Amygdala (tissue), 56 donors: ENCODE measurements at places on chromosomes 11 and 22.

GRCh38 chr11:106642331-106642730 is 375.9 kb downstream of the GUCY1A2 start:
- DNase-seq, result no peak

DNA sequence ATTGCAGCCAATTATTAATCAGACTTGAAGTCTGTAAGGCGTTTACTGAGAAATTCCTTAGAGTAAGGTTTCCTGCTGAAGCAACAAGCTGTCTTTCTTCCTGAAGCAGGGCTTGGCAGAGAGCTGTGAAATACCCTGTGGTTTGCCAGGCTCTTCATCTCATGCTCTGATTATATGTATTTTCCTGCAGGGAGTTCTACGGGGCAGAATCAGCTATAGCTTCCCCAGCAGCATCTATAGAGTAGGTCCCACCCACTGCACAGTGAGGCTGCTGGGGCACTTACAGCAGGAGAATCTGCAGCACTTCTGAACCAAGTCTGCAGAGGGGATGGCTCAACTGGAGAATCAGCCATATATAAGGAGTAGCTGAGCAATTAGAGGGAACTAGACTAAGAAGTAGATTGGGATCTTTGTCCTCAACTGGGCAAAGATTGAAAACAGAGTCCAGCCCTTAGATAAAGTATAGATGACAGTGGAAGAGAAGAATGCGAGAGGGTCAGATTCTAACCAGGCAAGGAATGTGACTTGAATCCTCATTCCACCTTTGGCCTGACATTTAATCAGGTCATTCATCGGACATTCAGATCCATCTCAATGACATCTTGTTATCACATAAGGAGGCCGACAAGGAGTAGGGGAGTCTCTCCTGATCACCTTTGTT is 37.6 kb downstream of the CNTF start:
- DNase-seq, result no peak

GRCh38 chr11:113474362-113475159 is 637 bp downstream of the DRD2 start:
- no peak for DNase-seq

DNA sequence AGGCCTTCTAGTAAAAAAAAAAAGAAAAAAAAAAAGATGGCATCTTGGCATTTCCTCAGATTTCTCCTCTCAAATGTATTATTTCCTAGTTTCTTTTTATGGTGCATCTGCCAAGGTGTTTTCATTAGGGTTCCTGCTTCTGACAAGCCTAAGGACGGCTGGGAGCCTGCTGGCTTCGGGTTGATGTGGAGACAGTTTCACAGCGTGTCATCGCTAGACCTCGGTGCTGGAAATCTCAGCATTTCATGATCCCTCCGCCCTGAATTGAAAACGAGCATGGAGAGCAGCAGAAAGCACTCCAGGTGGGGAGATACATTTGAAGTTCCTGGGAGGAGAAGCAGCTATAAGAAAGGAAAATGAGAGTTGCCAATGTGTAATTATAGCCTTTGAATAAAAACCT is 283.9 kb upstream of the CNTN5 start:
- no peak for DNase-seq

GRCh38 chr11:9148727-9149126 is 57.3 kb upstream of the SCUBE2 start:
- DNase-seq, result no peak

GRCh38 chr22:27124351-27124966 is 467.1 kb downstream of the MIAT start:
- no peak for DNase-seq

GRCh38 chr22:37623075-37624016 is 14.7 kb downstream of the GGA1 start:
- DNase-seq, result peak; percentile 22
